ENCODE measurements at places on chromosomes 6 and 20.

DNA sequence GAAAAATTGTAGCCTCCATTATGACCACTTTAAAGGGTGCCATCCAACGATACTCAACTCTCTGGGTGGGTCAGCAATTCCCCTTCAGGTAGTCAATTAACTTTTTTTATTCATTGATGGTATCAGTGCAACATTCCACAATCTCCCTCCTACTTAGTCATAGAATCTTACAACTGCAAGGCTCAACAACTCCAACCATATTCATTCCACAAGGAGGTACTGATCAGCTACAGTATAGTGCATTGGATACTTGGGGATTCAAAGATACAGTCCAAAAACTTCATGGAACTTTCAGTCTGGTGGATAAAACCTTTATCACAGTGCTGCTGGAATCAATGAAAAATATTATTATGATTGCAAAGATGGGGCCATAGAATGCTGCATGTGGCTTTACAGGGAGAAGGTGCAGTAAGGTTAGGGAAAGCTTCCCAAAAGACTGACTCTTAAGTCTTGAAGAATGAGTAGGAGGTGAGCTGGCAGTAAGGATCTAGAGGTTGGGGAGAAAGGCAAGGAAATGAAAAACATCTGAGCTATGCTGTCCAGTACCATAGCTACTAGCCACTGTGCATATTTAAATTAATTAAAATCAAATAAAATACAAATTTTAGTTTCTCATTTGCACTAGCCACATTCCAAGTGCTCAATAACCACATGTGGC, 314.7 kb upstream of the PRDM1 start:
- DNase-seq, result no peak

DNA sequence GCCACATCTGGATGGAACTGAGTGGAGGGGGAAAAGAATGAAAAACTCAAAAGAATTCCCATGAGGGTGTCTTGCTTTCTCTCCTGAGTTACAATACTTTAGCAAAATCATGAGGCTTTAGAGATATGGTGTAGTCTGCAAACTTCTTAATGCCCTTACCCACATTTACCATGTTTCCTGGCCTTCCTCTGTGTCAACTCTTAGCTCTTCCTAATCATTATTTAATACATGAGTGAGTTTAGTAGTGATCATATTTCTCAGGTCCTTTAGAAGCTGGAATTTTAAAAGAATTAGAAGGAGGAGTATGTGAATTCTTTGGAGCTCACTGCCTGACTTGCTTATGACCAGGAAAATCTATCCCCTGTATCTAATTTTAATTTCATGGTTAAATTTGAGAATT, 39.0 kb downstream of the STX11 start:
- no peak for DNase-seq

GRCh38 chr20:49914310-49915117, 815 bp downstream of the SPATA2 start:
- DNase-seq, result no peak

GRCh38 chr6:40444811-40445210, 142.4 kb downstream of the LRFN2 start:
- DNase-seq, result no peak

DNA sequence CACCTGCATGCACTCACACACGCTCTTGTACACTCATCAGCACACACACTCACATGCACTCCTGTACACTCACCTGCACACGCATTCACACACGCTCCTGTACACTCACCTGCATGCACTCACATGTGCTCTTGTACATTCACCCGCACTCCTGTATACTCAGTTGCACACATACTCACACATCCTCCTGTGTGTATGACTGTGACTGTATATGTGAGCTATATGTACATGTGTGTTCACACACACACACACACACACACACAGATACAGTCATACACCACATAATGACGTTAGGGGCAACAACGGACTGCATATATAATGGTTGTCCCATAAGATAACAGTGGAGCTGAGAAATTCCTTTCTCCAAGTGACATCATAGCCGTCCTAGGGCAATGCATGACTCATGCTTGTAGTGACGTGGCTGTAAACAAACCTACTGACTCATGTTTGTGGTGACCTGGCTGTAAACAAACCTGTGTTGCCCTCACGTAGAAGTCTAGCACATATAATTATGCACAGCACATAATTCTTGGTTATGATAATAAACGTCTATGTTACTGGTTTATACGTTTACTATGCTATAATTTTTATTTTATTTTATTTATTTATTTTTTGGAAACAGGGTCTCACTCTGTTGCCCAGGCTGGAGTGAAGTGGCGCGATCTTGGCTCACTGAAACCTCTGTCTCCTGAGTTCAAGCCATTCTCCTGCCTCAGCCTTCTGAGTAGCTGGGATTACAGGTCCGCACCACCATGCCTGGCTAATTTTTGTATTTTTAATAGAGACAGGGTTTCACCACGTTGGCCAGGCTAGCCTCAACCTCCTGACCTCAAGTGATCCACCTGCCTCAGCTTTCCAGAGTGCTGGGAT, 22.8 kb upstream of the TAF4 start:
- peak; percentile 81 for DNase-seq

DNA sequence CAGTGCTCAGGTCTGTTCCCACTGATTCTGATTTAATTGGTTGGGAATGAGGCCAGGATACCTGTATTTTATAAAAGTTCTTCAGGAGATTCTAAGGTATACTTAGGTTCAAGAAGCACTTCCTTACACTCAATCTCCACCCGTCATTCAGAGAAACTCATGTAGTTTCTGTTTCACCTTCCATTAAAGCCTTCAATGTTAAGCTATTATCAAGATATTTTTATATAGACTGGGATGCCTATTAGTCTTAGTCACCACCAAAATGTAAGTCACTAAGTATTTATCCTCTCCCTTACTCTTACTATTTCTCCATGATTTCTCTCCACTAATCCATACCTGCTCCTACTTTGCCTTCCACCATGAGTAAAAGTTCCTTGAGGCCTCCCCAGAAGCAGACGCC, 38.1 kb upstream of the GCLC start:
- no peak for DNase-seq

DNA sequence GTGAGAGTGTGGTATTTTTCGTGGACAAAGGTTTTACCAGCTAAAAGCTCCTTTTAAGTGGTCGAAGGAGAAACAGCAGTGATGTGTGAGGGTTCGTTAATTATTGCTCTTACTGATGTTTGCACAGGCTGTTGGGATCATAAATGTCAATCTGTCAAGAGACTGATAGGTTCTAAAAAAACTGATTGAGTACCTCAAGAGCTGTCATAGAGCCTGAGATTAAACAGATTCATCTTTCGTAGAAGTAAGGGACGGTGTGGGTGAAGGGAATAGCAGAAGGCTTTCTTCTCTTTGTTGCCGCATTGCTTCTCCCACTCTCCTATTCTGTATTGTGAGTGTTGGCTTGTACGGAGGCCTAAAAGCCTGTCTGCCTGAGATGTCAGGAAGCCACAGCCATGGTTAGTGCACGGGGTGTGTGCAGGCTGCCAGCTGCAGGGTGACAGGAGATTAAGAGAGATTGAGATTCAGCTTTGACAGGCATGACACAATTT, 291.0 kb downstream of the ZFAND3 start:
- DNase-seq, result no peak

DNA sequence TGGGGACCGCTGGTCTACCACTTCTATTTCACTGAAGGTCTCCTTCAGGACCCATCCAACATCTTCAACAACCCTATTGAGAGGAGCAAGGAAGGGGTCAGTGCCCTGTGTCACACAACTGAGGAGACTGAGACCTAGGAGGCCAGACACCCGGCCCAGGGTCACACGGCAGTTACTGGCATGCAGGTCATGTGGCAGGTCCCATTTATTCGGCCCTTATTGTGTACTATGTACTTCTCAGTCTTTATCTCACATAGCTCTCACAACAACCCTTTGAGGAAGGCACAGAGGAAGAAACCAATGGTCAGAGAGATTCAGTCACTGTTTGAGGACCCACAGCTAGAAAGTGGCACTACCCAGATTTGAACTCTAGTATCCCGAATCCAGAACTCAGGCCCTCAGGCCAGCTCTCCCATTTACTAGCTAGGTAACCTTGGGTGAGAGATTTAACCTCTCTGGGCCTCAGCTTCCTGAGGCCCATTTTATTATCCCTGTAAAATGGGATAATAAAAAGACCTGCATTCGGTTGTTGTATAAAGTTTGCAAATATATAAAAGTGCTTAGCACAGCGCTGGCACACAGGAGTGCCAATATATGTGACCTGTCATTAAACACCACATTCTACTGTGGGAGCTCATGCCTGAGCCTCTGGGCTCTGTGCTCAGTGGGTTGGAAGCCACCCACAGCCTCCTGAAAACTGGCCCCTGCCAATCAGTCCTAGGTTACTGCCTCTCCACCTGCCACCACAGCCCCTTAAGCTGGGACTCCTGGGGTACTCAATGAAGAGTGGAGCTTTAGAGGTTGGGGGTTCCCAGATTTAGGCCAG, 15.8 kb downstream of the TFEB start:
- DNase-seq, result no peak

DNA sequence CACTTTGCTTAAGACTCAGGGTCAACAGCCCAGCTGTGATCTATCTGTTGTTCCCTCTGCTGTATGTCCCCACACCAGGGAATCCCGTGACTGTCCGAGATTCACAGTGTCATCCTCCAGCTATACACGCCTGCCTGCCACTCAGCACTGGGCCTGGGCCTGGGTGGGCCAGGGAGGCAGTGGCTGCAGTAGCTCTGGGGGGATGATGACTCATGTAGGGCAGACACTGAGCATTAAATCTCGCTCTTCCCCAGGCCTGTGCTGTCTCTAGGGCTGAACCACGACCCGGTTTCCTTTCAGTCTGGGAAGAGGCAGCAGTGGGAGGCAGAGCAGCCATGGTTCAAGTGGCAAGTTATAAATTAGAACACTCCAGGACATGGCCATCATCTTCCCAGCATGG, 173.9 kb downstream of the LRFN2 start:
- no peak for DNase-seq

DNA sequence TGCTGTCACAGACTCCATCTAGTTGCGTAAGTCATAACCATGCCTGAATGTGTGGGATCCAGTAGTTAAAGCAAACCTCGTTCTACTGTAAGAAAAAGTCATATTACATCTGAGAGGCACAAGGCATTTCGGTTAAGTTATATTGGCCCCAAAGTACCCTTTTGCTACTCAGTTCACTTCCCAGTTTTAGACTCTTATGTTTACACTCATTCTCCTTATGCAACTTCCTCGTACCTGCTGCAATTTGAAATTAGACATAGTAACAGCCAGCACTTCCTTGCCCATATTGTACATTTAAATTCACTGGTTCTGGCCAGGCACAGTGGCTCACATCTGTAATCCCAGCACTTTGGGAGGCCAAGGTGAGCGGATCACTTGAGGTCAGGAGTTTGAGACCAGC, 37.0 kb downstream of the PEX7 start:
- no peak for DNase-seq

GRCh38 chr20:11852811-11853210, 64.9 kb upstream of the BTBD3 start:
- DNase-seq, result no peak

All from kidney capillary endothelial cell (primary cell).